Hindlimb muscle (tissue), 1 donor: ENCODE measurements at places on chromosomes 13 and 19. TPM values are rescaled to one million over a fixed set of nuclear protein-coding genes. Genes with fewer than 3 reads are reported as not detected.

The LIM2 gene
- not detected for polyA plus RNA-seq

GRCh38 chr13:100543872-100544602 is 44.6 kb downstream of the GGACT start:
- no peak for DNase-seq

- no peak for DNase-seq
Measured at GRCh38 chr19:44955505-44956439, 592 bp downstream of the CLPTM1 start.

GRCh38 chr19:34436716-34437115 is 8.5 kb downstream of the UBA2 start:
- DNase-seq: no peak
